ENCODE measurements at places on chromosomes 3 and 15. TPM values are rescaled to one million over a fixed set of nuclear protein-coding genes. Genes with fewer than 3 reads are reported as not detected.

The FEZF2 gene
- not detected for total RNA-seq

The GOLGA6D gene
- not detected for total RNA-seq

- no peak for DNase-seq
Observed at GRCh38 chr3:100546020-100546744, 53.8 kb downstream of the TMEM45A start.

DNA sequence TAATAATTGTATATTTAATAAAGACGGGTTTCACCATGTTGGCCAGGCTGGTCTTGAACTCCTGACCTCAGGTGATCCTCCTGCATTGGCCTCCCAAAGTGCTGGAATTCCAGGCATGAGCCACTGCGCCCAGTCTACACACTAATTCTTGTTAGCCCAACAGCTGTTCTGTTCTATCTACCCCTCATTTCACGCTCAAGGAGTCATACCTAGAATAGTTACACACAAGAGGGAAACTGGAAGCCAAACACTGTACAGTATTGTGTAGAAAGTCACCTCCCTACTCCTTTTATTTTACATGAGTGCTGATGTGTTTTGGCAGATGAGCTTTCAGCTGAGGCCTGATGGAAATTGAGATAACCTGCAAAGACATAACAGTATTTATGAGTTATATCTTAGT is 13.4 kb upstream of the CTDSPL2 start:
- no peak for DNase-seq

- DNase-seq = no peak
Observed at GRCh38 chr3:146421819-146422759, 47.3 kb downstream of the PLSCR2 start.

GRCh38 chr15:38216763-38217162 is 35.9 kb upstream of the SPRED1 start:
- no peak for DNase-seq
